ENCODE measurements at places on chromosomes 16 and 17. TPM values are rescaled to one million over a fixed set of nuclear protein-coding genes. Genes with fewer than 3 reads are reported as not detected.

The ZNF423 gene
- total RNA-seq: 23.2 TPM

The FOXC2 gene
- 4.5 TPM for total RNA-seq

The RAD51C gene
- 31.0 TPM for total RNA-seq

The CDH15 gene
- total RNA-seq: 0.29 TPM

The FMNL1 gene
- 8.0 TPM for total RNA-seq

The TMEM100 gene
- 2.9 TPM for total RNA-seq

The ACAP1 gene
- not detected for total RNA-seq

The CCL2 gene
- 167 TPM for total RNA-seq

The ACSM2A gene
- total RNA-seq: not detected

The RFWD3 gene
- total RNA-seq: 8.1 TPM

The SSTR5 gene
- not detected for total RNA-seq

The OGFOD1 gene
- 34.9 TPM for total RNA-seq

The NPIPB12 gene
- 18.8 TPM for total RNA-seq

The HBZ gene
- total RNA-seq: not detected

The TPSD1 gene
- not detected for total RNA-seq

The PGAP6 gene
- 44.1 TPM for total RNA-seq

The JUP gene
- total RNA-seq: 23.7 TPM

The CRHR1 gene
- total RNA-seq: not detected

The NOL11 gene
- 17.5 TPM for total RNA-seq

The CETP gene
- total RNA-seq: 0.59 TPM

The ZNF207 gene
- total RNA-seq: 72.4 TPM

The MARCHF10 gene
- not detected for total RNA-seq

The SLFN14 gene
- not detected for total RNA-seq

The CBFA2T3 gene
- total RNA-seq: not detected

The SPNS2 gene
- total RNA-seq: not detected

The P2RX5 gene
- 1.2 TPM for total RNA-seq

The DERL2 gene
- 33.4 TPM for total RNA-seq

The CRISPLD2 gene
- 10.7 TPM for total RNA-seq

The SULT1A2 gene
- 3.1 TPM for total RNA-seq

The ENPP7 gene
- not detected for total RNA-seq

The KRTAP2-2 gene
- total RNA-seq: not detected

The ABCA8 gene
- total RNA-seq: 103 TPM

The NPW gene
- total RNA-seq: 6.9 TPM

The NTN3 gene
- total RNA-seq: 1.1 TPM

The NPIPB6 gene
- 0.06 TPM for total RNA-seq

The PNMT gene
- not detected for total RNA-seq

The GJC1 gene
- total RNA-seq: 1.4 TPM

The HOXB1 gene
- not detected for total RNA-seq

The TBC1D3D gene
- total RNA-seq: not detected

The CDH1 gene
- total RNA-seq: not detected

The MT1H gene
- total RNA-seq: not detected

The PTGES3L gene
- not detected for total RNA-seq

The SLC13A2 gene
- total RNA-seq: not detected

The ORC6 gene
- total RNA-seq: 2.6 TPM

The KCNJ18 gene
- total RNA-seq: not detected

The SCGB1C2 gene
- not detected for total RNA-seq

The ODAD4 gene
- 0.20 TPM for total RNA-seq

The MYH3 gene
- total RNA-seq: 0.24 TPM

The TLCD3B gene
- total RNA-seq: not detected

The RGS9 gene
- total RNA-seq: 2.2 TPM

The ZNF23 gene
- total RNA-seq: 2.4 TPM

The NOD2 gene
- 0.49 TPM for total RNA-seq
